Activated CD4-positive, alpha-beta T cell treated with anti-CD3 and anti-CD28 coated beads for 36 hours (primary cell): ENCODE measurements at places on chromosomes 1 and 21. TPM values are rescaled to one million over a fixed set of nuclear protein-coding genes. Genes with fewer than 3 reads are reported as not detected.

DNA sequence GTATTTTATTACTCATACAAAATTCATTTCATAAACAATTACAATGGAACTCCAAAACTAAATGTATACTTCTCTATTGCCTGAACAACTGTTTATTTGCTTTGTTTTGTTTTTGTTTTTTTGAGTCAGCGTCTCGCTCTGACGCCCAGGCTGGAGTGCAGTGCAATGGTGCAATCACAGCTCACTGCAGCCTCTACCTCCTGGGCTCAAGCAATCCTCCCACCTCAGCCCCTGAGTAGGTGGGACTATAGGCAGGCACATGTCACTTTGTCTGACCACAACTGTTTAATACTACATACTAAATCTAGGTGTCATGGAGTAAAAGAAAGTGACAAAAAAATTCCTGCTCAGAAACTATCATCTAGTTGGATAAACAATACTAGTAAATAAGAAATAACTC lies 49.3 kb downstream of the RAB3GAP2 start:
- H3K4me3 ChIP-seq = no peak overlapping the region
- H3K36me3 ChIP-seq = peaks cover 14% of the 10 kb centered on the region
- peaks cover 57% of the 10 kb centered on the region for H3K4me1 ChIP-seq
- DNase-seq = no peak
- H3K27me3 ChIP-seq = no peaks in the 10 kb centered on the region

DNAJC6 gene
- total RNA-seq = 2.3 TPM

DNA sequence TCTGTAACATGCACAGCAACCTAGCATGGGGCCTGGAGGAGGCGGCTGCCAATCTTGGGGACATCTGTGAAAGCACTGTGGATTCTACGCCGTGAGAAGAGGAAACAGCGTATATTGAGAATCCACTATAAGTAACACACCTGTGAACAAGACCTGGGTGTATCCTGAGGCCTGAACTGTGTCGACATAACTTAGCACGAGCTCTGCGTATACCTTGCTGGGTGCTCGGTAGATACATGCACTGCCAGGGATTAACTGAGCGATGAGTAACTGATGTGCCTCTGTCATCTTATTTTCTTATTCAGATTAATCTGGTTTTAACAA lies 58.6 kb downstream of the DDX20 start:
- no peaks in the 10 kb centered on the region for H3K4me1 ChIP-seq
- H3K36me3 ChIP-seq = no peaks in the 10 kb centered on the region
- H3K27ac ChIP-seq = no peak overlapping the region
- peaks cover 2% of the 10 kb centered on the region for H3K27me3 ChIP-seq
- no peak for DNase-seq

- H3K27ac ChIP-seq = no peak overlapping the region
- peaks cover 16% of the 10 kb centered on the region for H3K4me1 ChIP-seq
- H3K4me3 ChIP-seq = no peak overlapping the region
- peaks cover 5% of the 10 kb centered on the region for H3K36me3 ChIP-seq
- DNase-seq = no peak
These were observed 46.3 kb downstream of the RNF115 start for GRCh38 chr1:145777357-145778145.

OR13G1 gene
- total RNA-seq = not detected

DNA sequence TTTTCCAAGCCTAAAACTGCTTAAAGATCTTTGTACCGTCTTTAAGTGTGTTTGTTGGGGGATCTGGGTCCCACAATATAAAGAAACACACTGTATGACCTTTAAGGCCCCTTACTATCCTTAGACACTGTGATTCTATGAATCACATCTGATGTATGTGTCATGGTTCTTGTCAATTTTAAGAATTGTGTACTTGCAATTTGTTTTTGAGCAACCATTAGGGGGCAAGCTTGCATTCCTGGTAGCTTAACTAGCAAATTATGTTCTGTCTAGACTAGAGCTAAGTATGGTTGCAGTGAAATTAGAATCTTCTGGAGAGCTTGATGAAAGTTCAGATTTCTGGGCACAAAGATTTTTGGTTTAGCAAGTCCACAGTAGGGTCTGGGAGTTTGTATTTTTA lies 219.5 kb downstream of the TPR start:
- H3K4me3 ChIP-seq = no peak overlapping the region
- no peaks in the 10 kb centered on the region for H3K36me3 ChIP-seq
- peak; percentile 15 for DNase-seq
- no peaks in the 10 kb centered on the region for H3K4me1 ChIP-seq
- no peaks in the 10 kb centered on the region for H3K27me3 ChIP-seq

OTUD3 gene
- total RNA-seq = 9.2 TPM

DNA sequence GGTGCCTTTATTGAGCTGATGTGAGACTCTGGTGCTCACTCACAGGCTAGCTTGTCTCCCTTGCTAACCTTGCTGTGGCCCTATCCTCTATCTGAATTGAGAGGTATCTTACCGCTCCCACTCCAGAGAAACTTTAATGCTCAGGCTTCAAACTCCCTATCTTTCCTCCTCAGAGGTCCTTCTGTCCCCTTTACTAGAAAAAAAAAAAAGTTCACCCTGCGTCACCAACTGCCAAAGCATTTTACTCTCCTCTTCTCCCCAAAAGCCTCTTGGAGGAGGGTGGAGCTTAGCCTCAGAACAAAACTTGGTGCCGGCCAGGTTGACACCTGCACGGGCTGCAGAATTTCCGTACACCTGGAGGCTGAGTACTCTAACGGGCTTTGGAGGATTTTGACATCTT lies 55.1 kb downstream of the ATP2B4 start:
- no peaks in the 10 kb centered on the region for H3K27me3 ChIP-seq
- no peak for DNase-seq
- peaks cover 23% of the 10 kb centered on the region for H3K36me3 ChIP-seq
- H3K4me3 ChIP-seq = peak overlapping the region; percentile 32
- peaks cover 43% of the 10 kb centered on the region for H3K4me1 ChIP-seq
- H3K27ac ChIP-seq = peak overlapping the region; percentile 80

DNA sequence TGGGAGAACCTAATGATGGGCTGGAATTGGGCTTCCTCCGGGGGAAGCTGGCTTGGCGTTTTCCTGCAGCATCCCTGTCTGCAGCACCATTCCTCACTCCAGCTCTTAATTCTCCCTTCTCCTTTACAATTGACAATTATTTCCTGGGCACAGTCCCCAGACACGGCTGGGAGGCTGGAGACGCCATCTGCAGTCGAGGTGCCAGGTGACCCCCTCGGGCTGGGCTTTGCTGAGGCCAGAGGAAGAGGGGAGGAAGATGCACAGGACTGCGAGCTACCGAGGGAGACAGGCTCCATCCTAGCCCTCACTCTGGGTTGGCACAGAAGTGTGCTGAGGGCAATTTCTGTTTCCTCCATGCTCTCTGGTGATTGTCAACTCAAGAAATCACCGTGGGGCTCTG lies 453.8 kb downstream of the PTPRU start:
- no peaks in the 10 kb centered on the region for H3K36me3 ChIP-seq
- peaks cover 14% of the 10 kb centered on the region for H3K4me1 ChIP-seq
- H3K27me3 ChIP-seq = peaks cover 26% of the 10 kb centered on the region
- no peak for DNase-seq
- H3K27ac ChIP-seq = no peak overlapping the region
